ENCODE measurements at places on chromosomes 2 and 18.

- no peak for DNase-seq
These were observed 235.7 kb upstream of the COPS8 start for GRCh38 chr2:236849940-236850339.

DNA sequence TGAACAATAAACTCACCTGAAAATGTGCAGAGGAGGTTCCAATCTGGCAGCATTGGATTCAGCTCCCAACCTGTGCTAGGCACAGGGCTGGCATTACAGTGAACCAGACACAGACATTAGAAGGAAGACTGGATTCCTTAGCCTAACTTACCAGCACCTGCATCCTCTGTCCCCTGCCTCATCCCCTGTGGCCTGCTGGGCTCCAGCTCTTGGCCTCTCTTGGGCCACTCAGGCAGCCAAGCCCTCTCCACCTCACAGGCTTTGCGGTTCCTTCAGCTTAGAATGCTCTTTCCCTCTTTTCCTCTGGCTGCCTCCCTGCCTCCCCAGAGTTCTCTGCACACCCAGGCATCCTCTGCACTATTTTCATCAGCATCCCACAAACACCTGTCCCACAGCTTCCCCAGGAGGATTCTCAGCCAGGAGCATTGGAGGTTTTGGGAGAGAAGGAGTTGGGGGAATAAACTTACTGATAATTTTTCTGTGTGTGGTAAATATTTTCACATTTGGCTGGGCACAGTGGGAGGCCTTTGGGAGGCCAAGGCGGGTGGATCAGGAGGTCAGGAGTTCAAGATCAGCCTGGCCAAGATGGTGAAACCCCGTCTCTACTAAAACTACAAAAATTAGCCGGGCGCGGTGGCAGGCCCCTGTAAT, 132.0 kb downstream of the INHBB start:
- DNase-seq: no peak

- no peak for DNase-seq
These were observed 490.4 kb downstream of the NR4A2 start for GRCh38 chr2:155842103-155842502.

GRCh38 chr2:219744600-219744999, 117.2 kb downstream of the SLC4A3 start:
- DNase-seq: no peak

DNA sequence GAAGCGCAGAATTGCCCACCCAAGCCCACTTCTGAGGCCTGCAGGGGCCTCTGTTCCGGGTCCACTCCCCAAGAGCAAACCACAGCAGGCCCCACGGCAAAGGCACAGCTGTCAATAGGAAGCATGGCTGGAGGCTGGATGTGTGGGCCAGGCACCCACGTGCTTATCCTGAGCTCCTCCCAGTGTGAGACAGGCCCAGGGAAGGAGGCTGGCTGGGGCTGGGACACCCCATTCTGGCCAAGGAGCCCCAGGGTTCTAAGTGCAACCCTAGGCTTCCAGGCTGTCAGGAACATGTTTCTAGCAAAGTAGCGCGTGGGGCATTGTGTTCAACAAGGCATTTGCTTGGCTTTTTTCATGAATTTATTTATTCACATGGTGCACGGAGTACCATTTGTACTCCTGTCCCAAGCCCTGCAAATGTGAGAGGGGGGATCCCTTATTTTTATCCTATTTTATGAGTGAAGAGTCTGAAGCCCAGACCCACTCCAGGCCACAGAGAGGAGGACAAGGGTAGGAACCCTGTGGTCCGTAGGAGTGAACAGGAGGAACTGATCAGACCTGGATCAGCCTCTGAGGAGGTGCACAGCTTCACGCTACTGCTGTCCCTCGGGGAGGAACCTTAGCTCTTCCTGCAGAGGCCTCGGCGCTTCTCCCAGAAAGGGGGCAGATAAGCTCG, 6.1 kb upstream of the RAB17 start:
- no peak for DNase-seq

DNA sequence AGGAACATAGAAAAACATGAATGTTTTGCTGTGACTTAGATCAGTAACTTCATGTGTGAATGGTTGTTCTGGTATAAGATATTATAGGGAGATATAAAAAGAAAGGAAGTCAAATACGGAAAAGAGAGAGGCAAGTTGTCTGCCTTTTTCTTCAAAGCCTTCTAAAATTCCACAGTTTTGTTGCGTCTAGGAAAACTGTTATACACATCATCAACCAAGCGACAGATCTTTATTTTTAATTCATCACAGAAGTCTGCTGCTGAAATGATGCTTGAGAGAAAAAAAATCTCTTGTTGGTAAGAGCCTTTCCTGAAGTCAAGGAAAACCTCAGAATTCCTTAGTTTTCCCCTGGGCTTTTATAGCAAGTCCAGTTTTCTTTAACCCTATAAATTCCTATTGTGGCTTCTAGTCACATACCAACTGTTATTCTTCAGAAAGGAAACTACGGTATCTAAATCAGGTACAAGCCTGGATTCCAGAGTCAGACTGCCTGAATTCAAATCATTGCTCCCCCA, 36.3 kb upstream of the TANC1 start:
- no peak for DNase-seq
